ENCODE measurements at places on chromosomes 5 and 9. TPM values are rescaled to one million over a fixed set of nuclear protein-coding genes. Genes with fewer than 3 reads are reported as not detected.

BASP1 gene
- total RNA-seq, result 46.9 TPM

DRD1 gene
- 0.59 TPM for total RNA-seq

C9 gene
- total RNA-seq, result not detected

PDGFRB gene
- total RNA-seq, result 4.1 TPM

MYORG gene
- total RNA-seq, result 58.8 TPM

ARL14EPL gene
- total RNA-seq, result not detected

GM2A gene
- 47.6 TPM for total RNA-seq

DAB2IP gene
- 71.0 TPM for total RNA-seq

SURF1 gene
- 48.9 TPM for total RNA-seq

- DNase-seq, result peak; percentile 59
- no peak overlapping the region for H3K27ac ChIP-seq
- H3K4me3 ChIP-seq, result no peak overlapping the region
- peaks cover 9% of the 10 kb centered on the region for H3K27me3 ChIP-seq
- H3K4me1 ChIP-seq, result peaks cover 16% of the 10 kb centered on the region
Observed at GRCh38 chr5:148913493-148913892, 87.1 kb downstream of the ADRB2 start.

GRCh38 chr9:137031904-137032640 lies at the start of gene FUT7:
Gene FUT7, minus strand, starts transcription at chr9:137032088. Its CDS starts 97 bp downstream, at chr9:137031991.
- no peak for DNase-seq
- H3K27ac ChIP-seq, result no peak within 1 kb of the TSS

DNA sequence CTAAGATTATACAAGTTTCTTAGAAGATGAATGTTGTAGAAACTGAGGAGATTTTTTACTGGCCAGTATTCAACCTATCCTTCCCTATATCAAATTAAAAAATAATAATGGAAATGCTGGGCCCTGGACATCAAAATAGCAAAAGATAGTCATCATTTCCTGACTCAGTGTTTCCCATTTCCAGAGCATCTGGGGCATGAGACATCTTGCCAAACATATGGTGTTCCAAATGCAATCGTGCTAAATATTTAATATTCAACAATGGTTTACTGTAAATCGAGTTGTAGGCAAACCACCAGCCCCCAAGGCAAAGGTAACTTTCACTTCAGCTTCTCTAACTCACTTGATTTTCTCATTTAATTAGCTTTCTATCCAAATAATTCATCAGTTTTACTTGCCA lies 152.9 kb downstream of the FRMD3 start:
- H3K4me1 ChIP-seq, result no peaks in the 10 kb centered on the region
- no peaks in the 10 kb centered on the region for H3K27me3 ChIP-seq
- H3K4me3 ChIP-seq, result no peak overlapping the region
- H3K27ac ChIP-seq, result no peak overlapping the region

DNA sequence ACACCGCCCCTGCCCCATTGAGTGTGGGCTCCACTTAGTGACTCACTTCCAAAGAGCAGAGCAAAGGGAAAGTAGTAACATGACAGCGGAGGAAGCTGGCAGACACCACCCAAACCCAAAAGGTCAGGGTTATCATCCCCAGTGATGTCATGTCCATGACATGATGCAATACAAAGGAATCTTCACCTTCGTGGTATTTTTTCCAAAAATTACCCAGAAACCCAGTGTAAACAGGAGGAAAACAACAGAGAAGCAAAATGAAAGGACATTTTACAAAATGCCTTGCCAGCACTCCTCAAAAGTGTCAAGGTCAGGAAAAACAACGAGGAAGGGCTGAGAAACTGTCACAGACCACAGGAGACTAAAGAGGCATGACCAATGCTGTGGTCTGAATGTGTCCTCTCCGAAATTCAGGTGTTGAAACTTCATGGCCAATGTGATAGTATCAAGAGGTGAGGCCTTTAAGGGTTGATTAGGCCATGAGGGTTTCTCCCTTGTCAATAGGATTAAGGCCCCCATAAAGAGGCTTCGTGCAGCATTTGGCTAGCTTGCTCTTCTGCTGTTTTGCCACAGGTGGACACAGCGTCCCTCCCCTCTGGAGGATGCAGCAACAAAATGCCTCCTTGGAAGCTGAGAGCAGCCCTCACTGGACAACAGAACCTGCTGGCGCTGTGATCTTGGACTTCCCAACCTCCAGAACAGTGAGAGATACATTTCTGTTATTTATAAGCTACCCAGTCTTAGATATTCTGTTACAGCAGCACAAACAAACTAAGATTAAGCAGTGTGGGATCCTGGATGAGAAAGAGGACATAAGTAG lies 30.5 kb upstream of the MED10 start:
- H3K4me1 ChIP-seq, result no peaks in the 10 kb centered on the region
- no peak overlapping the region for H3K4me3 ChIP-seq
- H3K27me3 ChIP-seq, result no peaks in the 10 kb centered on the region
- H3K36me3 ChIP-seq, result no peaks in the 10 kb centered on the region
- no peak overlapping the region for H3K27ac ChIP-seq

DNA sequence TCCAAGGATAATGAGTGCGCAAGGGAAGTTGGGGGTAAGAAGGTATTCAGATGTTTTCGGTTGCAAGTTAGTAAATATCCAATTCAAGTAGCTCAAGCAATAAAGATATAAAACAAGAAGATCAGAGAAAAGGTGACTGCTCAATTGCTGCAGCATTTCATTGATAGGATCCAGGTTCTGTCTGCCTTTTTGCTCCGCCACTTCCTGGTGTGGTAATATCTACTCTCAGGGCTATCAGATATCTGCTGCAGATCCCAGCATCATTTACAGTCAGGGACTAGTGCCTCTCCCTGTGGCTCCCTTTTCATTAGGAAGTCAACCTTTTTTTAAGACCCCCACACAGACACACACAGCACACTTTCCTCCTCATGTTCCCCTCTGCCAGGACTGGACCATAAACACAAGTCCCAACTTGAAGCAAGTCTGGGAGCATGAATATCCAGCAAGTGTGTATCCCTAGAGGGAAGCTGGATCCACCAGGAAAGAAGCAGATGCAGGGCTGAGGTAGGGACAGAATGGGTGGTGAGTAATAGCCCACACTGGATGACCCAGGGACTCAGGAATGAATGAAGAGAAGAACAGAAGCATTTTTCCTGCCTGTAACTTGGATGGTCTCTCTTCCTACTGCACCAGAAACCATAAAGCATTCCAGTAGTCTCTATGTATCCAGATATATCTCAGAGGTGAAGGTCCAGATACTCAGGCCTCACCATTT lies 53.7 kb downstream of the ZNF622 start:
- DNase-seq, result no peak
- H3K27me3 ChIP-seq, result no peaks in the 10 kb centered on the region
- no peak overlapping the region for H3K4me3 ChIP-seq
- no peak overlapping the region for H3K27ac ChIP-seq
- H3K4me1 ChIP-seq, result no peaks in the 10 kb centered on the region

DNA sequence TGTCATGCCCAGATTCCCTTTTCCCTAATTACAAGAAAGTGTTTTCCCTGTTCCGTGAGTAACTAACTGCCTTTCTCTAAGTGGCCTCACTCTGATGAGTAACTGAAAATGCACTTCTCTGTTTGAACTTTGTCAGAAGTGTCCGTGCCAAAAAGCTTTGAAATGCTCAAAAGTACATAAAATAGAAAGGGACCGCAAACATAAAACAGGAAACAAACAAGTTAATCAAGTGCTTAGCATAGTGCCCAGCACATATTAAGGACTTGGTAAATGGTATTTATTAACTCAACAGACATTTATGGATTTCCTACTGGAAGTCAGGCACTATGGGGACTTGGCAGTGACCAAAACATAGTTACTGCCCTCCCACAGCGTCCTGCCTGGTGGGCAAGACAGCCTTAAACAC lies 22.3 kb downstream of the AQP3 start:
- H3K27me3 ChIP-seq, result no peaks in the 10 kb centered on the region
- no peaks in the 10 kb centered on the region for H3K36me3 ChIP-seq
- no peak for DNase-seq
- no peak overlapping the region for H3K27ac ChIP-seq
- no peaks in the 10 kb centered on the region for H3K4me1 ChIP-seq

DNA sequence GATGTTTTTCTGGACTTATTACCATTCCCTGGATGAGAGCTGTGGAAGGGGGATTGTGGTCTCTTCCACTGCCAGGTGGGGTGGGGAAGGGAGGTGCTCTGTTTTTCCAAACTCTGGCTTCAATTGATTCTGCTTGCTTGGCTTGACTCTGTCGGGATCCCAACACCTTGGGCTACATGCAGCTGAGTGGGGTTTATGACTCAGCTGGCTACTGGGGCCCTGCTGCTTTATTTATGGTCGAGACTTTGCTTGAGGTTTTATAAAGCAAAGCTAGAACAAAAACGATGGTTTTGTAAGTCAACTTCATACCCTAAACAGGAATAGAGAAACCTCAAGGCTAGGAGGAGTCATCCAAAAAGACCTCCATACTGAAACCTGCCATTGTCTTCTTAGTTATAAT lies 76.3 kb downstream of the AOPEP start:
- H3K27ac ChIP-seq, result no peak overlapping the region
- H3K4me1 ChIP-seq, result no peaks in the 10 kb centered on the region
- peaks cover 33% of the 10 kb centered on the region for H3K36me3 ChIP-seq
- no peaks in the 10 kb centered on the region for H3K27me3 ChIP-seq
- H3K4me3 ChIP-seq, result no peak overlapping the region

GRCh38 chr9:121945281-121945680 lies 147.8 kb downstream of the TTLL11 start:
- H3K4me3 ChIP-seq, result no peak overlapping the region
- H3K27me3 ChIP-seq, result no peaks in the 10 kb centered on the region
- H3K4me1 ChIP-seq, result peaks cover 7% of the 10 kb centered on the region
- no peaks in the 10 kb centered on the region for H3K36me3 ChIP-seq

DNA sequence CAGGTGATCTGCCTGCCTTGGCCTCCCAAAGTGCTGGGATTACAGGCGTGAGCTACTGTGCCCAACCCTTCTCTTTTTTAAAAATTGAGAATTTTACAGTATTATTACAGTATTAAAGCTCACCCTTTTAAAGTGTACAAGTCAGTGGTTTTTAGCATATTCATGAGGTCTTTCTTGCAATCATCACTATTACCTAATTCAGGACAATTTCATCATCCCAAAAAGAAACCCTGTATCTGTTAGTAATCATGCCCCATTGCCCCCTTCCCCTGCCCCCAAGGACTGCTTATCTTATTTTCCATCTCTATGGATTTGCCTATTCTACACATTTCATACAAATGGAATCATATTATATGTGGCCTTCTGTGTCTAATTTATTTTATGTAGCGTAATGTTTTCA lies 22.6 kb upstream of the MEGF9 start:
- DNase-seq, result no peak
- H3K27ac ChIP-seq, result no peak overlapping the region
- no peaks in the 10 kb centered on the region for H3K27me3 ChIP-seq

GRCh38 chr5:129771058-129771838 lies 23.4 kb downstream of the MINAR2 start:
- no peak overlapping the region for H3K27ac ChIP-seq
- no peaks in the 10 kb centered on the region for H3K27me3 ChIP-seq
- peak; percentile 86 for DNase-seq
- no peak overlapping the region for H3K4me3 ChIP-seq
- H3K36me3 ChIP-seq, result no peaks in the 10 kb centered on the region

DNA sequence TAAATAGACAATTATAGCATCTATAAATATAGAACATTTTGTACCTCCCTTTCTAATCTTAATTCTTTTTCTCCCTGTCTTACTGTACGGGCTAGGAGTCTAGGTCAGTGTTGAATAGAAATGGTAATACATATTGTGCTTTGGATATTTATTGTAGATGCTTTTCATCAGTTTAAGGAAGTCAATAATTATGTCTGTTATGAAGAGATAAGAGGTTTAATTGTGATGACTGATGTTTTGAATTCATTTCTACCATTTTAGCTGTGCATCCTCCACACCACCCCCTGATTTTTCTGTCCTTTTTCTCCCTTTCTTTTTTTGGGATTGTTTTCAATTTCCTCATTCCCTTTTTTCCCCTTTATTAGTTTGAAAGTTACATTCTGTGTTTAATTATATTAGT lies 95.8 kb downstream of the DOCK2 start:
- no peak for DNase-seq
- no peak overlapping the region for H3K4me3 ChIP-seq
- no peaks in the 10 kb centered on the region for H3K4me1 ChIP-seq

GRCh38 chr5:8394965-8395364 lies 526.0 kb downstream of the MTRR start:
- no peaks in the 10 kb centered on the region for H3K36me3 ChIP-seq
- no peak overlapping the region for H3K27ac ChIP-seq
- no peak overlapping the region for H3K4me3 ChIP-seq
- H3K4me1 ChIP-seq, result no peaks in the 10 kb centered on the region
- H3K27me3 ChIP-seq, result no peaks in the 10 kb centered on the region
- no peak for DNase-seq

- no peak overlapping the region for H3K27ac ChIP-seq
- no peaks in the 10 kb centered on the region for H3K36me3 ChIP-seq
- H3K4me1 ChIP-seq, result no peaks in the 10 kb centered on the region
- H3K27me3 ChIP-seq, result peaks cover 40% of the 10 kb centered on the region
- peak overlapping the region; percentile 85 for H3K4me3 ChIP-seq
- DNase-seq, result peak; percentile 83
Observed at GRCh38 chr5:147509041-147509709, 693 bp downstream of the DPYSL3 start.

- no peak overlapping the region for H3K4me3 ChIP-seq
- H3K27ac ChIP-seq, result no peak overlapping the region
- no peaks in the 10 kb centered on the region for H3K27me3 ChIP-seq
- H3K36me3 ChIP-seq, result no peaks in the 10 kb centered on the region
- DNase-seq, result no peak
Observed at GRCh38 chr5:143432658-143433239, 29.3 kb upstream of the NR3C1 start.

- peaks cover 8% of the 10 kb centered on the region for H3K4me1 ChIP-seq
- peaks cover 18% of the 10 kb centered on the region for H3K36me3 ChIP-seq
- H3K27ac ChIP-seq, result peak overlapping the region; percentile 2
- no peak overlapping the region for H3K4me3 ChIP-seq
- no peaks in the 10 kb centered on the region for H3K27me3 ChIP-seq
Observed at GRCh38 chr5:53490747-53491146, 10.3 kb downstream of the FST start.

DNA sequence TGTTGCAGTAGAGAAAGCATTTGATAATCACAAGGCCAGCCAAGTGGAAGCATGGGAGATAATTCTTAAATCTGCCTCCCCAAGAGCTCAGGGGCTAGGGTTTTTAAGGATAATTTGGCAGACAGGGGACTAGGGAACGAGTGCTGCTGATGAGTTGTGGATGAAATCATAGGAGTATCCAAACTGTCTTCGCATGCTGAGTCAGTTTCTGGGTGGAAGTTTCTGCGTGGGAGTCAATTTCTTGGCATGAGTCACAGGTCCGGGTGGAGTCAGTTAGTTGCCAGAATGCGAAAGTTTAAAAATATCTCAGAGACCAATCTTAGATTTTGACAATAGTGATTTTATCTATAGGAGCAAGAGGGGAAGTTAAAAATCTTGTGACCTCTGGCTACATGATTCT lies 112.6 kb downstream of the TMC1 start:
- no peak for DNase-seq
- H3K4me3 ChIP-seq, result no peak overlapping the region
- H3K4me1 ChIP-seq, result no peaks in the 10 kb centered on the region
- H3K36me3 ChIP-seq, result no peaks in the 10 kb centered on the region
- no peaks in the 10 kb centered on the region for H3K27me3 ChIP-seq

- DNase-seq, result no peak
- H3K27me3 ChIP-seq, result peaks cover 96% of the 10 kb centered on the region
- no peak overlapping the region for H3K27ac ChIP-seq
- peak overlapping the region; percentile 76 for H3K4me3 ChIP-seq
- H3K36me3 ChIP-seq, result no peaks in the 10 kb centered on the region
- H3K4me1 ChIP-seq, result peaks cover 12% of the 10 kb centered on the region
Observed at GRCh38 chr5:159100782-159101646, 1.3 kb upstream of the EBF1 start.
